ENCODE measurements at places on chromosomes 12 and 14.
A peak's percentile ranks its signal among the peaks of the same experiment; 100 is the strongest.

GRCh38 chr14:99659333-99659741, 14.4 kb downstream of the HHIPL1 start:
- no peak for DNase-seq

DNA sequence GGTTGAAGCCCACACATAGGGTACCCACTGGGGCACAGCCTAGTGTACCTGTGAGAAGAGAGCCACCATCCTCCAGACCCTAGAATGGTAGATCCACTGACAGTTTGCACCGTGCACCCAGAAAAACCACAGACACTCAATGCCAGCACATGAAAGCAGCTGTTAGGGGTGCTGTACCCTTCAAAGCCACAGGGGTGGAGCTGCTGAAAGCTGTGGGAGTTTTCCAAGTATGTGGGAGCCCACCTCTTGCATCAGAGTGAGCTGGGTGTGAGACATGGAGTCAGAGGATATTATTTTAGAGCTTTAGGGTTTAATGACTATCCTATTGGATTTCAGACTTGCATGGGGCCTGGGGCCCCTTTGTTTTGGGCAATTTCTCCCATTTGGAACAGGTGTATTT, 30.5 kb downstream of the TSPAN19 start:
- no peak for DNase-seq

DNA sequence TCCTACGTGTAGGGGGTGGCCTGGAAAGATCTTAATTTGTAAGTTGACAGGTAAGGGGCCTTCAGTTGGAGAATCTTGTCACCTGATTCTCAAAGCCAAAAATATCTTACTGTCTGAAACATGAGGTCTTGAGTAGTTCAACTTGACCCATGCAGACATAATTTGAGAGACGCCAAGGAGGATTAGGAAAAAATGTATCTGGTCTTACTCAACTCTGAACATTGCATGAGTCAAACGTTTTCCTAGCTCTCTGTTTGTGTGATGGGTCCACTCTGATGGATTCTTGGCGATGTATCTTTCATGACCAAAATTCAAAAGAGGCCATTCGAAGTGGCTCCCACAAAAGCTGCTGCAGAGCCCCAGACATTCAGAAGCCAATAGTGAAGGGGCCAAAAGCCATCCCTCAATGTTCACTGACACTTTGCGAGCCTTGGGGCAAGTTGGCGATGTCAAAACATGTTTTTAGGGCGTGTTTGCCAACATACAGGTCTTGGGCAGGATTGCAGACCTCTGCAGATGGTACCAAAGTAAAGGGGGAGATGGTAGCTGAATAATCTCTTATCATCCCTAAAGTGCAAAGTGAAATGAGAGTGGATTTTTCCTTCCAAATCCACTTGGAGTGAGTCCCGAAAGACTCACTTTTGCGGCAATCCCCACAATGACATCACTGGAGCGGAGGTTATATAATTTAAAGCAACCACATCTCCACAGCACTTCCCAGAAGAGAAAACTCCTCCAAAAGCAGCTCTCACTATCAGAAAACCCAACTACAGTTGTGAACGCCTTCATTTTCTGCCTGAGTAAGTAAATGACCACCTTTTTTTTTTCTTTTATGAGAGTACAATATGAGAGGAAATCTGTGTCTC, at the start of gene BDKRB1:
BDKRB1 (plus strand) TSS at position 710 of the 866 bp plus-strand sequence. CDS start 7,473 bp downstream, outside the sequence.
- DNase-seq = no peak

DNA sequence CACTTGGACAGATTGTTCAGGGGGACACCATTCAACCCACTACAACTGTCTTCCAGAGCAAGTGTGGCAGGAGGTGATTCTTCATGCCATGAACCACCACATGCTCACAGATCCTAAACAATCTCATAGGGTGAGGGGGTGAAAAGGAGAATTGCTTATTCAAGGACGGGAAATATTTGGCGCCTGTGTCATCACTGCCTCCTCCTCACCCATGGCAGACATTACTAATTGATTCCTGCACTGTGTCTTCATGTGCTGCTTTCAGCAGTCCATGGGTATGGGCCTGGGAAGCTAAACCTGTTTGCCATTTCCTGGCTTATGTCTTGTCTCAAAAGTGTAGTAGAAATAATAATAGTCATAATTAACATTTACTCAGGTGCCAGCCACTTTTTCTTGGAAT, 31.3 kb downstream of the MMAB start:
- DNase-seq = no peak

GRCh38 chr12:42689699-42690098, 100.2 kb upstream of the PRICKLE1 start:
- DNase-seq = no peak

- DNase-seq = no peak
Observed at GRCh38 chr12:19209661-19210060, 80.1 kb downstream of the PLEKHA5 start.

DNA sequence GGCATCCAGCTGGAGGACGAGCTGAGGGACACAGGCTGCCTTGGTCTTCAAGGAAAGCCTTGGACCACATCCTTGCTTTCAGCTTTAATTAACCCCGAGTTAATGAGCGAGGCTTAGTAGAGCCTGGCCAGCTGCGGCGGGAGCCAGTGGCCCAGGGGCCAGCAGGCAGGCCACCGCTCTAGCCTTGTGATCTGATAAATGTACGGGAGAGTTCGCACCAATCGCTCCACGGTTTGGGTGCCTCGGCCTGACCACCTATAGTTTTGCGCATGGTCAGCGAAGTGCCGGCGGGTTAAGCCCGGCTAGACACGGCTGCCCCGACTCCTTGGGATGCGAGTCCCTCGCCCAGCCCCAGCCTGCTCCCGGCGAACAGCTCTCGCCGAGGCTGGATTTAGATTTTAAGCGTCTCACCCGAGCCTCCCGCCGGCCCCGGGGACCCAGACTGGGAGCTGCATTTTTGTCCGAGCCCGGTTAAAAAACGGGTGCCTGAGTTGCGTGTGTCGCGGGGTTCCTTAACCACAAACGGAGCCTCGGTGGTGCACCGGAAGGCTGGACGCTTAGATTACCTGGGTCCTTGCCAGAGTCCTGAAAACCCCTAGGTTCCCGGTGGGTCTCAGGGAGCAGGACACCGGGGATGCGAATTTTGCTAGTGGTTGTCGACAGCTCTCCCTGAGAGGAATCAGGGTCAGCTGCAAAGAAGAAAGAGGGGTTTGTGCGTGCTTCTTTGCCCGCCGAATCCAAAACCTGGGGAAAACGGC, 2.9 kb upstream of the HOXC12 start:
- DNase-seq = no peak

DNA sequence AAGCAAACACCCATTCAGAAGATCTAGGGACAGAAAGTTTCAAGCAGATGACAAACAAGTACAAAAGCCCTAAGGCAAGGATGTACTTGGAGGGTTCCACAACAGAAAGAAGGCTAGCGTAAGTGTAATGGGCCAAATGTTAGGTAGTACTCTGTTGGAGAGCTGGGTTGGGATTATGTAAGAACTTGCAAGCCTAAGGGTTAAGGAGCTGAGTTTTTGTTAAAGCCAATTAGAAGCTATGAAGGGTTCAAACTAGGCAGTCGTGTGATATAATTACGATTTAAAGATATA, 41.4 kb downstream of the HECTD1 start:
- DNase-seq = no peak

GRCh38 chr12:85448548-85449139, 168.6 kb downstream of the ALX1 start:
- DNase-seq = no peak

GRCh38 chr14:85731186-85731585, 201.2 kb downstream of the FLRT2 start:
- no peak for DNase-seq

DNA sequence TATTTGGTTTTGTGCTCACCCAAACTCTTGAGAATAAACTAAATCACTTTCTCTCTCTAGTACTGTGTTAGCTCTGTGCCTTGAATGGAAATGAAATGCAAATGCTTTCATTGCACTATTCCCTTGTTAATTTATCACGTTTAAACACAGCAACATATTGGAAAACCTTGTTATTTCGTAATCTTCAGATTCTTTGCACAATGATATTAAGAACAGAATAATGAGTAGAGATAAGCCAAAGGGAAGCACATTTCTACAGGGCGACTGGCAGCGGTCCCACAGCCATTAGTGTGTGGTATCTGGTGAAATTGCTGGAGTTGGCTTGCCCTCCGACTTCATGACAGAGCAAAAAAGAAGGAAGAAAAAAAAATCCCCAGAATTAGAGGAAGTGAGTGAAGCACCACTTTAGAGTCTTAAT, 166.1 kb upstream of the E2F7 start:
- no peak for DNase-seq

DNA sequence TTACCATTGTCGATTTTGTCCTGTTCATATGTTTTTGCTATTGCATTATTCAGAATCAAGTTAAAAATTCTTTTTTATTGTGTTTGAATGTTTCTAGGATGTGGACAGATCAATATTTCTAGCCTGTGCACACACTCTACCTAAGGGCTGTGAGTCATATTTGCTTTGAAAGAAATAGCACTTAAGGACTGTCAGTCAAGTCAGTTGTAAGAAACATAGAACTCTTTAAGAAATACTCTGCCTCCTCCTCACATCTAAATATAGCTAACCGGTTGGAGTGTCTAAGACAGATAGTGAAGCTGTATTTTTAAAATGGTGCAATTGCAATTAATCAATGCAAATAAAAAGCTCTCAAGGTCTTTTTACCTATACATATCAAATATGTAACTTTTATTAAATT, 17.9 kb upstream of the MGST1 start:
- no peak for DNase-seq

DNA sequence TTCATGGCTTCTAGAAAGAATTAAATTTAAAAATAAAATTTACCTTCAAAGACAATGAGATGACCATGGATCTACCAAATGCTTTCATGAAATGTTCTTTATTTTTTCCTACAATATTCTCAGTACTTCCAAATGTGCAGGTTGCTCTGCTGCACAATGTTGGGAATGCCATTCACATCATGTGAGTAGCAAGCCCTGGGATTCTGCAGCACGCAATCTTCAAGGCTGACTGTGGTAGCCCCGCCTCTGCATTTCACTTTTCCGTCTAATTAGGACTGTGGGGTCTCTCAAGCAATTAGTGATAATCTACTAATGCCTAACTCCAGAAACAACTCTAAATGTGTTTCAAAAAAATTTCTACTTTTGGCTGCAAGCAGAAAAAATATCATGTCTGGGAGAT, 13.7 kb upstream of the NTN4 start:
- no peak for DNase-seq

GRCh38 chr12:10721651-10722501, 1.2 kb downstream of the YBX3 start:
- peak; percentile 59 for DNase-seq

DNA sequence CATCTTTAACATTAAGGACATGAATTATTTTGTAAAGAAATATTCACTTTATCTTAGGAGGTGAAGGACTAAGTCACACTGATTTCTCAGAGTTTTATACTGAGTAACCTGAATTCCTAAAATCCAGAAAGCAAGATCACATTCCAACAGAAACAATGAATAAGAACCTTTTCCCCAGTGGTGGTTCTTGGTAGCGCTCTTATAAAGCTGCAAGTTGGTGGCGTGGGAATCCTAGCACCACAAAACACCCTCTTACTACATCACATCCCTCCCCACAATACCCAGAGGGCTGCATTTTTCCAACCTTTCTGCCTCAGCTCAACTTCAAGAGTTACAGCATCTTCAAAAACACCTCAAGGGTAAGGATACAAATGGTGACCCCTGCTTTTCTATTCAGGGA, 44.0 kb upstream of the SMUG1 start:
- DNase-seq = no peak

GRCh38 chr14:98018628-98019027, 1221.4 kb downstream of the VRK1 start:
- DNase-seq = peak; percentile 23

DNA sequence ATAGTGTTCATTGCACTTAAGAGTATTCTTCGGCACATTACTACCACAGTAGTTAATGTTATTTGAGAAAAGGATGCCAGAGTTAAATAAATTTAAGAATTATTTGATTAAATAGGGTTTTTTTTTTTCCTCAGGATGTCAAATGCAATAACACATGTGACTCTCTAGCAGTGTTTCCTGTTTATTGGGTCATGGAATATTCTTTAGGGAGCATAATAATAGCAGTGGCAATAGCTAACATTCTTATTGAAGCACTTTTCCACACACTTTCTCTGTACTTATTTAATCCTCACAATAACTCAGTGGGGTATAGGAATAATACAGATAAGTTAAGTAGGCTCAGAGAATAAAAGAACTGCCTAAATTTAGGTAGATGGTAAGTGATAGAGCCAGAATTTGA, 44.3 kb downstream of the SCYL2 start:
- DNase-seq = no peak

DNA sequence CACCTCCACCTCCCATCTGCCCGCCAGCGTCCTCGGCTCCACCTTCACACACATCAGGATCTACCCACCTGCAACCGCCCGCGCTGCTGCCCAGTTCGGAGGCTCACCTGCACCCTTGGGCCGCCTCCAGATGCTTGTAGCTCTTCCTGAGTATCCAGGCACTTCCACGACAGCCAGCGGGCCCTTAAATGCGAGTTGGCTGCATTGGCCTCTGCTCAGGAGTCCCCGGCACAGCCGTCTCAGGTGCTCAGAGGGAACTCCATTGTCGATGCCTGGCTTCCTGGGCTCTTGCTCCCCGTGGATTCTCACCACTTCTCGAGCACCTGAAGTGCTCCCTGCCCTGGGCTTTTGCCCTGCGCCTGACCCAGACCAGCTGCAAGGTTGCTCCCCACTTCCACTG, 21.9 kb upstream of the CDCA4 start:
- DNase-seq = no peak

- no peak for DNase-seq
Observed at GRCh38 chr14:92794547-92794941, 439 bp downstream of the GOLGA5 start.

GRCh38 chr12:21561158-21561557, 35.1 kb downstream of the SPX start:
- no peak for DNase-seq

- DNase-seq = no peak
Observed at GRCh38 chr14:54597795-54598443, 31.0 kb downstream of the SAMD4A start.

- DNase-seq = no peak
Observed at GRCh38 chr12:76519538-76519937, 40.0 kb downstream of the OSBPL8 start.

DNA sequence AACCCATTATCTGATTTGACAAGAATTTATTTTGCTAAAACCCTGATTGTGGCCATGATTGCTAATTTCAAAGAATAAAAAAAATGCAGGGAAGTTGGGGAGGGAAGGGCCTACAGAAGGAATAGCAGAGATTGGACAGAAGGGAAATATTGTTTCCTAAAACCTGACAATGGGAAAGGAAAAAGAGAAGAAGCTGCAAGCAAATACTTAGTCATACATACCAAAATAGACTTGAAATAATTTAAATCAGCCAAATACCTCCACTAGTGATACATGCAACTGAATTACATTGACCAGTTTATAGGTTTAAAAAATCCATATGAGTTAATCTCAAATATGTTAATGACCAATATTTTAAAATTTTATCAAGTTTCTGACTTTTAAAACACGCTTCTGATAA, 75.1 kb downstream of the PELI2 start:
- DNase-seq = no peak

- no peak for DNase-seq
Observed at GRCh38 chr14:31400031-31400638, 20.2 kb downstream of the HEATR5A start.
